ENCODE measurements at places on chromosomes 7 and 10. TPM values are rescaled to one million over a fixed set of nuclear protein-coding genes. Genes with fewer than 3 reads are reported as not detected.

Gene KEL
- total RNA-seq, result 0.21 TPM

DNA sequence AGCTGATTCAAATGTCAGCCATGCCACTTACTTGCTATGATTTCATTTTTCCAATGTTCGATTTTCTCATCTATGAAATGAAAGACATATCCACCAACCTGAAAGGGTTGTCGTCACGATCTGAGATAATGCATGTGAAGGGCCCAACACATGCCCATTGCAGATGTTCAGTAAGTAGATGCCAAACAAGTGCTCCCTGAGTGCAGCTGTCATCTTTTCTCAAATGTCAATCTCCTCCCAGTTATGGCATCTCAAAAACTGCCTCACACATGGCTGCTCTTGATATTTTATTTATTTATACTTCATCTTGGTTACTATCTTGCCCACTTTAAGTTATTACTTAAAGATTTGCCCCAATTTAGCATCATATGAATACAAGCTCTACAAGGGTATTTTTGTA, 16.8 kb downstream of the CPEB3 start:
- DNase-seq, result no peak

DNA sequence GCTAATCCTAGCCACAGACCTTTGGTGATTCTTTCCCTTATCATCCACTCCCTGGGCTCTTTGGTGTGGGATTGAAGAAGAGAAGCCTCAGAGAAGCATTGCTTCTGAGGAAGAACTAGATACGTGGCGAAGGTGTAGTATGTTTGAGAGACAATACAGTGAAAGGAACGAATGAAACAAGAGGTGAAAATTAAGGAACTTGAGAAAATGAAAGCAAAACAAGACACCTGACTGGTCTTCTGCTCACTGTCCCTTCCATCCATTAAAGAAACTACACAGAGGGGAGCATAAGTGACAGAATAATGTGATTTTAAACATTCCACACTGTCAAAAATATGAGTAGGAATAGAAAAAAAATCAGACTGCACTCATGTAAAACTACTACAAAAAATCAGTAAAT, 219.6 kb upstream of the NPSR1 start:
- no peak for DNase-seq

GRCh38 chr10:63618552-63618951, 97.4 kb downstream of the REEP3 start:
- no peak for DNase-seq

DNA sequence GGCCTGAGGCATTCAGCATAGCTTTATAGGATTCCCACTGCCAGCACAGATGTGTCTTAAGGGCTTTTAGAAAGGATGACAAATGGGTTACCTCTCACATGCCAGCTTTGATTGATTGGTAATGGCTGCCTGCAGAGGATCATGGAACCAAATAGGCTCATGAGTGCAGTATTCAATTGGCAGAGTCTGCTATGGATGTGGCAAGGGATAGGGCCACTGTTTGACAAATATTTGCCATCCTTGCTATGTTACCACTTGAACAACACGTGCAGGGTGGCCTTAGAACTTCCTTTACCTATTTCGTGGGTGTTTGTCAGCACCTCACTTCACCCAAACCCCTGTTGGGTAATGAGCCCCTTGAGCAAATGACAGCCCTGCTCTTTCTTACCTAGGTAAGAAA, 139.2 kb downstream of the C10orf105 start:
- no peak for DNase-seq

DNA sequence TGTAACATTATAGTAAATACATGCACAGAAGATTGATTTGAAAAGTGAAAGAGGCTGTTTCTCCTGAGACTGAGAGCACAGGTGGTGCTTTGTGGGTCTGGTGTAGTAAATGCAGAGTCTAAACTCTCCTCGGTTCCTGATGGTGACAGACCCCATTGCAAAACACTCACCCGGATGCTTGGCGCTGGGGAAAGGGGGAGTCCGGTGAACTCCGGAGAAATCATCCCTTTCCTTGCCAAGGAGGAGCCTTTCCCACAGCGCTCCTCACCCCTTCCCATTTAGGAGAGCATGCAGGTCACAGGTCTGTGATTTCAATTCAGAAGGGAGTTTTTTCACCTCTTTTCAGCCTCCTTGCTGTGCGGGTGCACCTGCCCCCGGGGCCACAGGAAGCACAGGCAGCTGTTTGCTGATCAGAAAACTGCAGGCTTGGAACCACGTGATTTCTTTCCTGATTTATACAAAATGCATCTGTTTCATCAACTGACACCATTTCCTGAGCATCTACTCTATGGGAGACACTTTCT, 75.6 kb upstream of the LYZL2 start:
- no peak for DNase-seq

DNA sequence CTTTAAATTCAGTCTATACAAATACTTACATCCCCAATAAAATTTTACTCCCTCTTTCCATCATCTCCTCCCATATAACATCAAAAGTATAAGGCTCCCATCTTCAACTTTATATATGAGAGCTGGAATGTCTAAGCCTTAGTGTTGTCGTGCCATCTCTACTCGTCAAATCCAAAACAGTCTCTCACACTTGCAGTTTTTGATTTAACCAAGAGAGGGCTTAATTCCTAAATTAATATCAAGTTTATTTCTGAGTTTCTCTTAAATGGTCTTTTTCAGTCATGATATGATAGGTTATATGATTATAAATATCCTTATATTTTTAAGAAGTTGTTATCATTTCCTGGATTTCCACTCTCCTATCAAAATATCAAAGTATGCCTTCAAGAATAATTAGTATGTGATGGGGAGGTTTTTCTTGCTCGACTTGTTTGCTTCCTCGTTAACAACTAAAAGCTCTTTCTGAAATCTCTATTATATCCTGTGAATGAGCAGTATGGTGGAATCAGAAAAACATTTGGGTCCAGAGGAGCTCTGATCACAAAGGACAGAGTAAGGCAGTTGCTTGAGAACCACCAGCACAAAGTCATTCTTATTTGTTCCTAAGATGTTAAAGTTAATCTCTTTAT, 12.5 kb upstream of the LIPK start:
- DNase-seq, result no peak

Gene AASS
- total RNA-seq, result 18.7 TPM

DNA sequence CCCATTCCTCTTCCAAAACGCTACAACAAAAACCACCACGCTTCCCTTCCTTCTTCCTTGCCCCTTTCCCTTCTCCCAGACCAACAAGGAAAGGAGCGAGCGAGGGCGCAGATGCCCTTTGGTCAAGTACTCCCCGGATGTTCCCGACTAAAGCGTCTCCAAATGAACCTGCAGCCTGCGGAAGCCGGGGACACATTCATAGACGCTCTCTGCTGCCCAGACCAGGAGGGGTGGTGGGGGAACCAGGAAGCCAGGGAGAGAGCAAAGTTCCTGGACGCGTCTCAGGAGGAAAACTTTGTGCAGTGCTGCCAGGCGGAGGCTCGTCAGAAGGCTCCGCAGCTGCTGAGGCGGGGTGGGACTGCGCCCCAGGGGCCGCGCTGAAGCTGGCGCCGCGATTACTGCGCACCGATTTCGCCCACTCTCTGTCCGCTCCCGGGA, 754 bp downstream of the SEMA3D start:
- peak; percentile 41 for DNase-seq

Gene GUSB
- total RNA-seq, result 41.6 TPM

Gene SPDYE6
- not detected for total RNA-seq

GRCh38 chr10:64174666-64175255, 653.6 kb downstream of the REEP3 start:
- no peak for DNase-seq

DNA sequence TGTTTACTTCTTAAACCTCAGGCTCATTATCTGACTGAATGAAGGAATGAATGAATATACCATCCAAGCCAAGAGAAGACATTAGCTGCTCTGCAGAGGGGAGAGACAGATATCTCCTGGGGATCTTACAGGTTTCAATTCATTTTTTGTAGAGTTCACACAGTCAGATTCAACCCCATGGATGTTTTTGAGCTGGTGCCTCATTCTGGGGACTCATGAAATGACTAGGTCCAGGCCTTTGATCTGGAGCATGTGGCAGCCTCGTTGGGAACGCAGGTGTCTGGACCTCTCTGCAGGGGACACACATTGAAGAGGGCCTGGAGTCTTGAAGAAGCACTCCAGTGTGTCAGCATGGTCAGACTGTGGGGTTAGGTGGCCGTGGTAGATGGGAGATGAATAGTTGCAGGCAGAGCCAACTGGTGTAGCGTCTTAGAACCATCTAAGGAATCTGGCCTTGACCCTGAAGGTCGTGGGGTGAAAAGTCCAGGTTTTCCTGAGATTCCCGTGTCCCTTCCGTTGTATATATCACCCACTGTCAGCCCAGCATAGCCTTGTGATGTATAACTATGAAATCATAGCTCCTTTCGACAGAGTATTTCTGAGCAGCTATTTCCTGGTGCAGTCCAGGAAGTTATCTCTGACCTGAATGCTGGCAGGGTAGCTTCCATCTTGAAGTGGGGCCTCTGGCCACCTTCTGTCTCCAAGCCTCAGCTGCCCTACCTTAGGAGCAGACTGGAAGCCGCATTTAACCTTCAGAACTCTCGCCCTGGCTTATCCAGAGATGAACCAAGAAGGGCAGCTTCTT, 22.3 kb downstream of the BTBD16 start:
- no peak for DNase-seq

Gene GIMAP5
- 1.2 TPM for total RNA-seq

Gene CYTH3
- total RNA-seq, result 9.8 TPM

DNA sequence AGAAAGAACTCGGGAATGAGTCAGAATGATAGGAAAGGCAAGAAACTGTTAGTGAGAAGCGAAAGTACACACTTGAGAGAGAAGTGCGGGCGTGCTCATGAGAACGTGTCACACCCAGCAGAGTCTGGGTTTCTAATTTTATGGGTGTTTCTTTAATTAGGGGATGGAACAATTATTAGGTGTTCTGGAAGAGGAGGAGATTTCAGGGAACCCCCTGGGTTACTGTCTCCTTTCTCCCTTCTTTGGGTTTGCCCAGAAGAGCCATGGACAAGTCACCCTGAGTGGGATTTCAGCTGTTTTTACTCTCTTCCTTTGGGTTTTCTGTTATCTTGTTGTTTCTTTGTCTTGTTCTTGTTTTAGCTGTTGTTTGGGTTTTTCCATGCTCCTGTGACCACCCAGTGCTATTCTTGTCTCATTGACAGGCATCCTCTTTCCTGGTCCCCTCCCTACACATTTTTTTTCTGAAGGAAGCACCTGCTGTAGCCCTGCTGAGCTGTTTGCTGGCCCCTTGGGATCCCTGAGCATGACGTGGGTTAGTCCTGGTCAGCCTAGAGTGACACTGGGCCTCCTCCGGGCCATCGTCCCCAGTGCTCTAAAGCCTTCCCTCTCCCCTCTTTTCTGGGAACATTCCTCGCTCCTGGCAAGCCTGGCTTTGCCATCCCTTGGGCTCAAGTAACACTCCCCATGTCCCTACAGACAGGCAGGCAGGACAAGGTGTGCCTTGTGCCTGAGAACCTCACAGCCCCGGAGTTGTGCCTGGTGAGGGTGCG, 3.5 kb downstream of the SH2D4B start:
- no peak for DNase-seq

DNA sequence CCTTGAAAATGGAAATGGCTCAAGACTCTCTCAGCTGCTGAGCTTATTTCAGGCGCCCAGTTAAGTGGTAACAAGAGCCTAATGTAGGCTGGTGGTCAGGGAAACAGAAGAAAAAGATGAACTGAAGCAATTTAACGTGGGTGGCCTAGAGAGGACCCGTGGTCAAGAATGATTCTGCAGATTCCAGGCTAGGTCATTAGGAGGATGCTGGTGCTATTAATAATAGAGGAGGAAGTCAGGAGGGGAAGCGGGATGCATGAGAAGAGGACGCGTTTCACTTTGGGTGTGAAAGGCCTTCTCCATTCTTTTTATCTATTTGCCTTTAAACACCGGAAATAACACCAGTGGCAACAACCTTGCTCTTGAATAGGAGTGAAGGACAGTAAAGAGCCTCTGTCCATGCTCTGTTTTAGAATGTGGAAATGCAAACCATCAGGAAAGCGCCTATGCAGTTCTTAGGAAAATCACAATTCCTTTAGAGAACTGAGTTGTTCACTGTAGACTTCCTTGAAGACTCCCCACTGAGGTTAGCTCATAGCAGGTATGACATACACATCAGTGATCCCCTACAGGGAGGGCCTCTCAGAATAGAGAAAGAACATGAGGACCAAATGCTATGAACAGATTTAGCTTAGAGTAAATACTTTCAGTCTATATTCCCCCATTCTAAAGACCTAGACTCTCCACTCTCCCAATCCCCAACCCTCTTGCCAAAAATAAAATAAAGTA, 8.6 kb downstream of the LIPA start:
- no peak for DNase-seq

GRCh38 chr7:87345962-87346371, 503 bp downstream of the CROT start:
- DNase-seq, result peak; percentile 11

Gene CHN2
- total RNA-seq, result 17.2 TPM

- DNase-seq, result peak; percentile 62
Measured at GRCh38 chr7:90708841-90709317, 112.8 kb downstream of the CDK14 start.

GRCh38 chr10:110915035-110915434, 3.9 kb downstream of the BBIP1 start:
- no peak for DNase-seq

- DNase-seq, result no peak
Measured at GRCh38 chr10:79181227-79181626, 112.5 kb downstream of the ZMIZ1 start.

Gene SMO
- total RNA-seq, result 15.5 TPM

GRCh38 chr10:26214551-26215395, 1.8 kb upstream of the GAD2 start:
- DNase-seq, result no peak

- no peak for DNase-seq
Measured at GRCh38 chr10:28837613-28838390, 160.5 kb downstream of the BAMBI start.

Gene SSMEM1
- total RNA-seq, result not detected

Gene LRMDA
- total RNA-seq, result not detected

DNA sequence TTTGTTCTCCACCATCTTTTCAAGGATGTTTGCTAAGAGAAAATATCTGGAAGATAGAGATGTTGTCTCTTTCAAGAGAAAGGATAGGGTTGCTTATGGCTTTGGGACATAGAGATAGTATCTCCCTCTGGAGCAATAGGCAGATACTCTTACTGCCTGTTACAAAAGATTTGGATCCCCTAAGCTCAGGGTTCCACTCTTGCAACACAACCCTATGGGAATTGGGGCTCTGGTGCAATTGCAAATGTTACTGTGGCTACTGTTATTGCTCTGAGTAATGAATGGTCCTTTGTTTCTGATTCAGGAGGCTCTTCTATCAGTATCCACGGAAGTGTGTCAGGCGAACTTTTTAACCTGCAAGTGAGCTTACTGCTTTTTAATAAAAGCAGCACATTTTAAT, 88.8 kb downstream of the GPR85 start:
- DNase-seq, result no peak

Gene SIRT1
- 10.8 TPM for total RNA-seq

Measured in H4 (cell line).